ENCODE measurements at places on chromosomes 5 and 9.

GRCh38 chr9:112572416-112572815 is 85.8 kb downstream of the KIAA1958 start:
- no peak for DNase-seq

DNA sequence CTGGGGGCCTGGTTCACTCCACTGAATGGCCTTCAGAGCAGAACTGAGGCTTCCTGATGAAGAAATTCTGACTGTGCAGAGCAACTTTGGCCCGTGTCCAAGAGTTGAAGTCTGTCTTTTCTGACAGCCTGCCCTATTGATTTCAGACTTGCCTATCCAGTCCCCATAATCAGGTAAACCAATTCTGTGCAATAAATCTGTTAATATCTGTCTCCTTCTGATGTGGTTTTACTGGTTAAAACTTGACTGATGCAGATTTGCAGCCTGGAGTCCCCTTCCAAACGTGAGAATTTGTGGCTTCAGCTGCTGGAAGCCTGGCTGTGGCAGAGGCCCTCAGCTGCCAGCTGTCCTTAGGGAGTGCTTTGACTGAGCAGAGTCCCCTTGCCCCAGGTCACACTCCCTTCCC is 283.9 kb upstream of the ANKRD55 start:
- no peak for DNase-seq

DNA sequence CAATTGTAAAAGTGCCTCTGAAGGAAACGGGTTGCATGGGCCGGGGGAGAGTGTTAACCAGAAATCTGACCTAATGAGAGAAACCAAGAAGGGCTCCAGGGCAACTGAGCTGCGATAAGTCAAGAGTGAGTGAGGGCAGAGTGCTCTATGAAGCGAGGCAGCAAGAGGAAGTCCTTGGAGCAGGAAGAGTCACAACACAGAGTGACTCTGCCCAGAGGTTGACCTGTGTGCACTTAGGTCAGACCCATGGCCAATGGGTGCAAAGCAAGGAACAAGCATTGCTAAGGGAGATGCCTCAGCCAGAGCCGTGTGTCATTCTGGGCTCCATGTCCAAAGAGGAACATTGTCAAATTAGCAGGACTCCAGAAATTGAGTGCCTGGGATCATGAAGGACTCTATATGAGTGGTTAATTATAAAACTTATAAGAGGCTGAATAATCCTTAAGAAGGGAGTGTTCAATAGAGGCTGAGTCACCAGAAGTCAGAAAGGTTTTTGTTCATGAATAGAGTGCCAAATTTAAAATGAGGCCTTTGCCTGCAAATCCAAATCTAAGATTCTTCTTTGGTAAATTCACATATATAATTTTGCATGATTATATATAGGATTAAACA is 438.5 kb downstream of the MED10 start:
- no peak for DNase-seq

- no peak for DNase-seq
These were observed 228.9 kb upstream of the SNX2 start for GRCh38 chr5:122545986-122546385.

- peak; percentile 89 for DNase-seq
These were observed 185.3 kb downstream of the MAPKAP1 start for GRCh38 chr9:125521462-125522327.

GRCh38 chr5:74199005-74199404 is 441.5 kb downstream of the ENC1 start:
- DNase-seq: no peak

- no peak for DNase-seq
These were observed 26.2 kb downstream of the CEMIP2 start for GRCh38 chr9:71741926-71742648.

DNA sequence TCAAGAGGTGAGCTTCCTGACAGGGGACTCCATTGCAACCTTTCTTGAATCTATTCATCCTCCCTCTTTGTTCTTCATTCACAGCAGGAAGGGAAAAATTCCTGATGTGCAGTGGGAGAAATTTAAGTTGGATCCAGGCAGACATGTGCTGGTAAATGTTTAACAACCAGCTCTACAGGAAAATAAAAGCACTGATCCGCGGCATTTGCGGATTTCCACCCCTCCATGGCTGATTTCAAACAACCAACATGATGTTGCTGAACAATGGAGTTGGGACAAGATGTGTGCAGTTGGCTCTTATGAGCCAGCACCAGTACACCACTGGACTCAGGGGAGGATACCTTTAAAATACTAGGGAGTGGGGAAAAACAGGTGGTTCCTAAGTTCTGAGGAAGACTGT is 47.0 kb downstream of the SPRY4 start:
- DNase-seq: no peak

DNA sequence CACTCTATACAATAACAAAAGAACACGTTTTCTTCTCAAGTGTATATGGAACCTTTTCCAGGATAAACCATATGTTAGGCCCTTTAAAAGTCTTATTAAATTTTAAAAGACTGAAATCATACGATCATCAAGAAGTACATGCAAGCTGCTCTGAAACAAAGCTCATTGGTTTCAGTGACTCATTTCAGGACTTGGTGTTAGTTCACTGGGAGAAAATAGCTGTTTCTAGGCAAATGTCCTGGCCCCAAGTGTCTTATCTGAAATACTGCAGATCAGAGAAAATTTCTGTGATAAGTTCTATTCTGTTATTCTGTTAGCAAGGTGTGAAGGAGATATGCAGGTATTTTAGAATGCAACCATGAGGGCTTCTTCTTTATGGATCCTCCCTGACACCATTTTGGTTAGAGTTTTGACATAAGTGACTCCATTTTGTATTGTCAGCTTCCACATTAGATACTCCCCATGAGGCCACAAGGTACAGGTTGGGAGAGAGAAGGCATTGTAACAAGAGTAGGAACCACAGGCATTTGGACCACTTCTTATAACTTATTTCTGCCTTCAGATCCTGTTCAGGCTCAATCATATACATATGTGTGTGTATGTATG is 7.5 kb upstream of the CCDC180 start:
- DNase-seq: no peak

DNA sequence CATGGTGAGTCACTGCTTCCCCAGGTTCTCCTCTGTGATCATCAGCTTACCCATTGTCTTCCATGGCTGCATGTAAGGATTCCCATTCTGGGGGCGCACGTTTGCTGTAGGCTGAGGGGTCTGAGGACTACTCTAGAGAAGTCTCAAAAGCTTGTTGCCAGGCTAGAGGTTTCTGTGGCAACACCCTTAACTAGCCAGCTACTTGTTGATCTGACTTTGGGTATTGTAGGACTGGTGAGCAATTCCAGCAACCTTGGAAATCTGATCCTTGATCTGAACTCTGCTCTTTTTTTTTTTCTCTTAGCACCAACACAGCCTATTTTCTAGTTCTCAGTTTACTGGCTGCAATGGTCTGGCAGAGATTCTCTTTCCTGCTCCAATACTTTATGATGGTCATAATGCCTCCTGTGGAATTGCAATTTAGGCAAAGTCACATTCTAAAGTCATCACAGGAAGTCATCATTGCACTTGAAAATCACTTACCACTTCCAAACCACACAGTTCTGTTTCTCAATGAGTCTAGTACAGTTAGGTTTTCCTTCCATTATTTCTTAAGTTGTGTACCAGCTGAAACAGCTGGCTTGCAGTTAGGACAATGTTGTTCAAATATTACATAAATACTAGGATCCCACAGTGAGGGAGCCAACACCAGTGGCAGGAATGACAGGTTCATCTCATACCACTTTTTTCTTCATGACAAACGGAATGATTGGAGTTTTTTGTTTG is 110.3 kb downstream of the SLC12A2 start:
- no peak for DNase-seq

DNA sequence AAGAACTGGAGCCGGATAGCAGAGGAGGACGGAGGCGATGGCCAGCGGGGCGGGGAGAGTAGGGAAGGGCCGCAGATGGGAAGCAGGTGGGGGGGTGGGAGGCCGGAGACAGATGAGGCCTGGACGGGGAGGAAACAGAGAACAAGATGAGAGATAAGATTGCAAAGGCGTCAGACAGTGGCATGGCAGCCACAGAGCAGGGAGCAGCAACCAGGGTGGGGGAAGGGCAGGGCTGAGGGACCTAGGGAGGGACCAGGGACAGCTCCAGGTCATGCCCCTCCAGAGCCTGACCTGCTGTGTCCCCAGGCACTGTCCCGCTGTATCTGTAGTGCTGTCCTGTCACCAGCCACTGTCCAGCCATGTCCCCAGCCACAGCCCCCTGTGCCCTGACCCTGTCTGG is 49.6 kb upstream of the LMX1B start:
- no peak for DNase-seq

DNA sequence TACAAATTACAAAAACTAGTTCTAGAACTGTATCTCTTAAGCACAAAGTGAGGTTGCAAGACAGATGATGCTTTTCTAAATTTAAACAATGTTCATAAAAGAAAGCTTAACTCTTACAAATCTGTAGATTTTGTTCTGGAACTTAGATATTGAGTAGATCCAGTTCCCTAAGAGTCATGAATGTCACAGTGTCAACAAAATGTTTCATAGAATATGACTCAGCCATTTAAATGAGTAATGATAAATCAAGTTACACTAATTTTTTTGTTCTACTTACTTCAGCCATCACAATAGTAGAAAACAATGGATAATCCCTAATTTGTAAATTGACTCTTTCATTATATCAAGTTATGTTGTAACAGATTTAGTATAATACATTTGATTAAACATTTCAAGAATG is 239.7 kb downstream of the MEF2C start:
- no peak for DNase-seq

GRCh38 chr9:26746357-26747072 is 146.1 kb downstream of the CAAP1 start:
- DNase-seq: no peak

DNA sequence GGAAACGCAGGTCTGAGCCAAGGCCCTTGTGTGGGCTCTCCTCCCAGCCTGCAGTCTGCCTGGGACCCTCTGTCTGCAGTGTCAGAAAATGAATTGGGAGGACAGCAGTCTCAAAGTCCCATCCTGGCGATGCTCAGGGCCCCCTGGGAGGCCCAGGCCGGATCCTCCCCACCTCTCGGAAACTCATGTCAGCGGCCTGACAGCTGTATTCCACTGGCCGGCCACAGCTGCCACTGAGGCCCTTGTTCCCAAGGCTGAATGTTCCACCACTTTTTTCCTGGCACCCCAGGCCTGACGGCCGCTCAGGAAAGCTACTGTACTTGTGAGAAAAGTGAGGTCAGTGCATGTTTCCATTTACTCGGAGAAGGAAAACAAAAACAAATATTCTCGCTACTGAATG is 180.0 kb downstream of the FGF18 start:
- DNase-seq: no peak

DNA sequence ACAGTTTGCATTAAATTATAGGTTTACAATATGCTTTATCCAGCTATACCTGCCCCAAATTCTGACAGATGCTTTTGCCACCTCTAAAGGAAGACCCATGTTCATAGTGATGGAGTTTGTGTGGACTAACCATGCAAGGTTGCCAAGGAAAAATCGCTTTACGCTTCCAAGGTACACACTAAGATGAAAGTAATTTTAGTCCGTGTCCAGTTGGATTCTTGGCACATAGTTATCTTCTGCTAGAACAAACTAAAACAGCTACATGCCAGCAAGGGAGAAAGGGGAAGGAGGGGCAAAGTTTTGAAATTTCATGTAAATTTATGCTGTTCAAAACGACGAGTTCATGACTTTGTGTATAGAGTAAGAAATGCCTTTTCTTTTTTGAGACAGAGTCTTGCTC is 41.0 kb downstream of the FXN start:
- DNase-seq: no peak

DNA sequence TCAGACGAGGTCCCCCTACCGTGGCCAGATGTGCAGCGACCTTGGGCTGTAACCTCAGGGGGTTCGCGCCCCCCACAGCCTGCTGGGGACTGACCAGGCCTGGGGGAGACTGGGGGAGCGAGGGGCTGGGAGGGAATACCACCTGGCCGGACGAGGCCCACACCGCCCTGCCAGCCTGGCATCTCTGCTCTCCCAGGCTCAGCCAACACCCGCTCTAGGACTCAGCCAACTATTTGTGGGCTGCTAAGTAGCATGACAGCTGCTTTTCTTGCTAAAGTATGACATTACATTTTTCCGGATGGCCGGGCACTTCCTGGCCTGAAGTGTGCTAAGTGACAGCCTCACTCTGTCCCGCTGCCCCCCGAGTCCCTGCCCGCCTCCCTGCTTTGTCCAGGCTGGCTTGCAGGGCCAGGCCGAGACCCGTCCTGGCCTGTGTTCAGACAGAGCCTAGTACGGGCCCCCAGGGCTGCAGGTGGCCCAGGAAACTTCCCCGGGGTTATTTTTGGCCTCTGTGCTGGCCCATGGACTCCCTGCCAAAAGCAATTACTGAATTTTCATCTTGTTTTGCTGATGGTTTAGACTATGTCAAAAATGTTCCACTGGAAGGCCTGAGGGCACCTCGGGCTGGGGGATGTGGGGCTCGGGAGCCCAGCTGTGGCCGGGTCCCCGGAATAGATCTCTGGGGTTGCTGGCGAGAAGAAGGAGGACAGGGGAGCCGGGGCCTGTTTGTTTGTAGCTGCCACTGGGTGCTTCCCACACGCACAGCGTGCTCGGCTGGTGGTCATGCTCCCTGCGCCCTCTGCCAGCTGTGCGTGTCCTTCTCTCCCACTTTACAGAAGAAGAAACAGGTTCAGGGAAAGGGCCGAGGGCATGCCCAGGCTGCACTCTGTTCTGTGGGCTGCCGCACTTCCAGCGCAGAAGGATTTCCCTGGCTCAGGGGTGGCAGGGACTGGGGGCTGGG is 13.4 kb upstream of the SLC2A6 start:
- DNase-seq: no peak

DNA sequence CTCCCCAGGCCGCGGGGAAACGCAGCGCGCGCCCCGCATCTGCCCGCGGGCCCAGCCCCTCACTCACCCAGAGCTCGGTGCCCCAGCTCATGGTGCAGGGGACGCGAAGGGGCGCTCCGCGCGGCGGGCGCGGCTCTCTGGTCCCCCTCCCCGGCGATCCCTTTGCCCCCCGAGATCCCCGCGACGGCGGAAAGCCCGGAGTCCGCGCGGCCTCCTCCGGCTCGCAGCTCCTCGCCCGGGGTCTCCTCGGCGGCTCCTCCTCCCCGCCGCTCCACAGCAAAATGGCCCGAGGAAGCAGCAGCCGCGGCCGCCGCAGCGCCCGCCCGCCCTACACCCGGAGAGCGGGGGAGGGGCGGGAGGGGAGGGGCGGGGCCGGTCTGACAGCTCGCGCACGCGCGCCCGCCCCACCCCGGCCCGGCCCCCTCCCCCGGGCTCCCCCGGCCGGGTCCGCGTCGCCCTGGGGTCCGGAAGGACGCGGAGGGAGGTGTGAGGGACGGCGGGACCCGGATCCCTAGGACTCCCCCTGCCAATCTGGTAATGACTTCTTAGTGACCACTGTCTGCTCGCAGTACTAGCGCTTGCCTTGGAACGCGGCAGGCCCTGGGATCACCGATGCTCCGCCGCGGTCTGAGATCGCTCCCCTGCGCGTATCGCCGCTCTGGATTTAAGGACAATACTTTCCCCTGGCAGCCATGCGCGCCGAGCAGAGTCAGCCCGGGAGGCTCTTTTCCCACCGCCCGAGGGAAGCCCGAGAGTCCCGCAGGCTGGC is at the start of gene FNBP1:
Gene FNBP1 (minus strand): TSS at position 305 of the 769 bp plus-strand sequence. CDS start 214 bp downstream, at position 91.
- DNase-seq: peak; percentile 36

DNA sequence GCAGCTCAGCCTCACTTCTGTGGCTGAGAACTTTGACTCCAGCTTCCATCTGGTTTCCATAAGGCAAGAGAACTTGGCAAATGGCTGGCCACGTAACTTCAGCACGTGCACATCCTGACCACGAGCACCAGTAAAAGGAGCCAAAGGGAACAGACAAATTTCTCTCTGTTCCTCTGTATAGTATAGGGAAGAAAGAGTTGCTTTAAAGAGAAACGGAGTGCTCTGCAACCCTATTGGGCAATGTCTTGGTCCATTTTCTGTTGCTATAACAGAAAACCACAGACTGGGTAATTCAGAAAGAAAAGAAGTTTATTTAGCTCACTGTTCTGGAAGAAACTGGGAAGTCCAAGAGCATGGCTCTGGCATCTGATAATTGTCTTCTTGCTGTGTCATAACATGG is 558.7 kb downstream of the ACTL7B start:
- DNase-seq: peak; percentile 36

Data from astrocyte of the cerebellum (primary cell).